ENCODE measurements at places on chromosomes 6 and 20. TPM values are rescaled to one million over a fixed set of nuclear protein-coding genes. Genes with fewer than 3 reads are reported as not detected.

C6orf132 gene
- 5.3 TPM for total RNA-seq

BPIFB2 gene
- total RNA-seq, result not detected

WFDC5 gene
- total RNA-seq, result not detected

VWA7 gene
- 0.54 TPM for total RNA-seq

DNA sequence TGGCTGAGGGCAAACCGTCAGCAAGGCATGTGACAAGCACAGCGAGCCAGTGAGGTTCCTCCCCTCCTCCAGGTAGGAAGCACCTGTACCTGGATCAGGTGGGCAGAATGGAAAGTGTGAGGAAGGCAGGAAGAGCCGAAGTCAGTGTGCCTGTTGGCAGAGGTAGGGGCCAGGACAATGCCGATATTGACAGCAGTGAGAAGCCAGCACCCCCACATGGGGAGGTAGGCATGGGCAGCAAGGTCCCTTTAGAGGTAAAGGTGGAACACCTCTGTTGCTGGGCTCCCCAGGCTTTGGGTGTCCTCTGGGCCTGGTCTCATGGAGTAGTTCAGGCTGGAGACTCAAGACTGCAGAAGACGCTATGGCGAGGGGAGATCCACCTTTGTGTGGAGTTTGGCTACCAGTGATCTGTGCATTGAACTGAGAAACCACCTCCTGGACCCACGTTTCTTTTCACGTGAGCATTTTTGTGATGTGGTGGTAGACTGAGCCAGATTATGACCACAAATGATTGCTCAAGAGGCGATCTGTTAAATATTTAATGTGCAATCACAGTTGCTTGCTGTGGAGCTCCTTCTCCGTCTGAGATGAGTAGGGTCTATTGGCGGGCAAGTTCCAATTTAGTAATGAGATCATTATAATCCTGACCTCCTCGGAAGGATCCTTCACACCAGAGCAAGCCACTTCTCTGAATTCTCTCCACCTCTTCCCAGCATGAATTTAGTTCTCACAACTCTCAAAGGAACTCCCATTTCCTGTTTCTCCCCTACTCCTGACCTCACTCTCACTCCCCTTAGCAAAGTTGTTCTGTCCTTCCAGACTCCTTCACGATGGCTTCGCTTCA, 174.8 kb downstream of the CDH26 start:
- DNase-seq, result no peak

- no peak for DNase-seq
These were observed 43.1 kb downstream of the E2F3 start for GRCh38 chr6:20444786-20445271.

GRCh38 chr20:59318803-59319202, 18.4 kb downstream of the EDN3 start:
- DNase-seq, result no peak

- no peak for DNase-seq
These were observed 10.1 kb downstream of the HMGCLL1 start for GRCh38 chr6:55568808-55569439.

DNA sequence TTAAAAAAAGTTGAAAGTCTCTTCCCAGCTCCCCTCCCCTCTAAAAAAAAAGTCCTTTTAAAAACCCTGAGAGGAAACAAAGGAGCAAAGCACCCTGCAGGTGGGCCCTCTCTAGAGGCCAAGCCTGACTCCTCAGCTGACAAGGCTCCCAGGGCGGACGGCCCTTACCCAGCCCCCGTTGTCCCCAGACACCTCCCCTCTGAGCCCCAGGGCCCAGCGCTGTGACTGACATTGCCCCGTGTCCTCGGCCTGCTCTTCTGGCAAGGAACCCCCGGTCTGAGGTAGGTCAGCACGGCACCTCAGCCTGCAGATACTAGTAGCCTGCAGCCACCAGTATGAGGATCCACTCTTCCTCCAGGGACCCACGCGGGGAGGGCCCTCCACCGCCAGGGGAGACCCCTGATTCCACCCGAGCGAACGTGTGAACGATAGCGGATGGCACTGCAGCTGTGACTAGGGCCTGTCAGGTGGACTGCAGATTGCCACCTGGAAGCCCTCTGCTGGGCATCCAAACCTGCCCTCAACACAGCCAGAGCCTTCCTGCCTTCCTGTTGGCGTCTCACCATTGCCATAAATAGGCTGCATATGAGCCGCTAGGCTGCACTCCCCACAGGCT, 34.2 kb downstream of the FOXC1 start:
- DNase-seq, result no peak

DNA sequence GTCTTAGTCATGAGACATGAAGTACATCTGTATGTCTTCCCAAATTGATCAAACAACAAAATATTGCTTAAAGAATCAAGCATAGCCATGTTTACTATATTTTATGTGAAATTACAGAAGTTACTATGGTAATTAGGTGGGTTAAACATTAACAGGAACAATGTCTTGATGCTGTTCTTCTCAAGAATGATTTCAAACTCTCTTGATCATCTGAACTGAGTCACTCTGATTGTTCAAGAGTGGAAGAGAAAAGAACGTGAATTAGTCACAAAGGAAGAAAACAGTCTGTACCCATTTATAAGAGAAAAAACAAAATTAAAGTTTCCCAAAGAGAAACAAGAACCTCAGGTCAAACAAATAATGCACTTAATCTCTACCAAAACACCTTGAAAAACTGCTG, 62.2 kb upstream of the NUP153 start:
- DNase-seq, result no peak

- DNase-seq, result peak; percentile 60
These were observed 123.3 kb upstream of the SLC2A12 start for GRCh38 chr6:134175532-134176263.

- DNase-seq, result peak; percentile 23
These were observed 127.0 kb downstream of the MAFB start for GRCh38 chr20:40562031-40562430.
